ENCODE measurements at places on chromosomes 11 and 22.

DNA sequence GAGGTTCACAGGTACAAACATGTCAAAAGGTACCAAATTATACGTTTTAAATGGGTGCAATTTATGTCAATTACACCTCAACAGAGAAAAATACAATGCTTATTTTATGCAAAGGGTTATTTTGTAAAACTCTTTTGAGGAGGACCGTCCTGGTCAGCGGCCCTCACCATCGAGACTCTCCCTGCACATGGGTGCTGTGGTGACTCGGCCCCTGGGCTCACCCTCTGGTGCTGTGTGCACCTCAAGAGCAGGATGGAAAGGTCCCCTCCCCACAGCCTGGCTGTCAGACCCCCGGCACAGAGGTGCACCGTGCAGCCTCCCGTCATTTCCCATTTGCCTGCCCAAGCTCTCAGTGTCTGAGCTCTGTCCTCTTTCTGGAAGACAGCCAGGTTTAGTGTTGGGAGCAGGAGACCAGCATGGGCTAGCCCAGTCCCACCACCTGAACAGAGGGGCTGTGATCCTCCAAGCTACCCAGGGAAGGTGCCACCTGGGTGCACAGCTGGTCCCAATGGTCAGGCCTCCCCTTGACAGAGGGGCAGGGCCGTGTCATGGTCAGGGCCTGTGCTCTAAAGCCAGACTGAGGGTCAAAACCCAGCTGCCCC, 41.8 kb upstream of the PRODH start:
- H3K4me1 ChIP-seq = no peaks in the 10 kb centered on the region
- no peak for DNase-seq
- peaks cover 28% of the 10 kb centered on the region for H3K27me3 ChIP-seq
- H3K36me3 ChIP-seq = no peaks in the 10 kb centered on the region

- DNase-seq = no peak
- no peaks in the 10 kb centered on the region for H3K27me3 ChIP-seq
- H3K4me3 ChIP-seq = no peak overlapping the region
- peaks cover 3% of the 10 kb centered on the region for H3K36me3 ChIP-seq
- no peaks in the 10 kb centered on the region for H3K4me1 ChIP-seq
Observed at GRCh38 chr22:49097966-49098365, 729.7 kb downstream of the BRD1 start.

DNA sequence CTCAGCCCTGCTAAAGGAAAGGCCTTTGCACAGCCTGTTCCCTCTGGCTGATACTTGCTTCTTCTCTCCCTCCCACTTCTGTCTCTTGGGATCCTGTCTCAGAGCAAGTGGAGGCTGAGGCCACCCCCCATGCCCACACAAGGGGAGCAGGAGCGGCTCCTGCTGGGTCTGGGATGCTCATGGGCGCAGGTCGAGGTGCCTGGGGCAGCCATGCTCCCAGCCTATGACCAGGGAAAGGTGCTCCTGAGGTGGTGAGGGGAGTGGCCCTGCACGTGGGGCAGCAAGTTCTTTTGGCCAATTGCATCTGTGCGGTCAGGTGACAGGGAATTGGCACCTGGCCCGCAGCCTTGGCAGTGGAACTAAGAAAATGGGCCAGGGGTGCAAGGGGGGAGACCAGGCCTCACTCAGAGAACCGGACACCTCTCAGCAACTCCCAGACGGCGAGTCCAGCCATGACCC, 1.5 kb downstream of the MAPK11 start:
- H3K4me1 ChIP-seq = peaks cover 1% of the 10 kb centered on the region
- no peak overlapping the region for H3K27ac ChIP-seq
- no peak for DNase-seq
- H3K27me3 ChIP-seq = peaks cover 8% of the 10 kb centered on the region
- no peak overlapping the region for H3K4me3 ChIP-seq

- peak; percentile 95 for DNase-seq
- H3K27me3 ChIP-seq = peaks cover 16% of the 10 kb centered on the region
- H3K4me3 ChIP-seq = peak overlapping the region; percentile 71
- H3K36me3 ChIP-seq = peaks cover 36% of the 10 kb centered on the region
- H3K4me1 ChIP-seq = peaks cover 100% of the 10 kb centered on the region
- peak overlapping the region; percentile 90 for H3K27ac ChIP-seq
Observed at GRCh38 chr22:36365020-36365411, 22.8 kb downstream of the MYH9 start.

- peak overlapping the region; percentile 99 for H3K27ac ChIP-seq
- peaks cover 100% of the 10 kb centered on the region for H3K4me1 ChIP-seq
- H3K4me3 ChIP-seq = peak overlapping the region; percentile 85
- peaks cover 17% of the 10 kb centered on the region for H3K36me3 ChIP-seq
- DNase-seq = peak; percentile 92
Observed at GRCh38 chr11:86741839-86742805, 58.2 kb upstream of the PRSS23 start.

GRCh38 chr22:45890351-45890635, 86.7 kb downstream of the WNT7B start:
- H3K27ac ChIP-seq = no peak overlapping the region
- no peak for DNase-seq
- H3K4me1 ChIP-seq = no peaks in the 10 kb centered on the region
- H3K36me3 ChIP-seq = no peaks in the 10 kb centered on the region
- peaks cover 20% of the 10 kb centered on the region for H3K27me3 ChIP-seq

GRCh38 chr11:32071811-32072210, 19.1 kb upstream of the RCN1 start:
- peaks cover 25% of the 10 kb centered on the region for H3K27me3 ChIP-seq
- H3K4me1 ChIP-seq = peaks cover 11% of the 10 kb centered on the region
- 0 out of 2 replicates have a peak, but pooled peaks cover 8% of the 10 kb centered on the region for H3K36me3 ChIP-seq
- no peak overlapping the region for H3K4me3 ChIP-seq
- DNase-seq = peak; percentile 76

DNA sequence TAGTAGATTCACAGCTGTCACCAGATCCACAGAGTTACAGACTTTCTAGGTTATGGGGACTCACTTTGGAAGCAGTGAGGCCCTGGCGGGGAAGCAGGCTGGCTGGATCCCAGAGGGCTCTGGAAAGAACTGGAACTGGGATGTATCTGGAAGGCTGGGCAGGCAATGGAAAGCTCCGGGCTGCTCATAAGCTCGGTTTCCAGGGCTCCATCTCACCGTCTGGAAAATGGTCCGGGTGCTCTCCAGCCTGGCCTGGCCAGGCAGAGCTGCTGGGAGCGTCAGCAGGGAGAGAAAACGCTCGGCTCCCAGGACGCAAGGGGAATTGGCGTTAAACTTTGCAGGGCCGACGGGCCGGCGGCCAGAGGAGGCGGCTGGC, 335 bp upstream of the SEZ6L start:
- H3K4me1 ChIP-seq = no peaks in the 10 kb centered on the region
- peaks cover 7% of the 10 kb centered on the region for H3K27me3 ChIP-seq
- H3K36me3 ChIP-seq = no peaks in the 10 kb centered on the region
- no peak for DNase-seq
- H3K4me3 ChIP-seq = no peak overlapping the region
- H3K27ac ChIP-seq = no peak overlapping the region

DNA sequence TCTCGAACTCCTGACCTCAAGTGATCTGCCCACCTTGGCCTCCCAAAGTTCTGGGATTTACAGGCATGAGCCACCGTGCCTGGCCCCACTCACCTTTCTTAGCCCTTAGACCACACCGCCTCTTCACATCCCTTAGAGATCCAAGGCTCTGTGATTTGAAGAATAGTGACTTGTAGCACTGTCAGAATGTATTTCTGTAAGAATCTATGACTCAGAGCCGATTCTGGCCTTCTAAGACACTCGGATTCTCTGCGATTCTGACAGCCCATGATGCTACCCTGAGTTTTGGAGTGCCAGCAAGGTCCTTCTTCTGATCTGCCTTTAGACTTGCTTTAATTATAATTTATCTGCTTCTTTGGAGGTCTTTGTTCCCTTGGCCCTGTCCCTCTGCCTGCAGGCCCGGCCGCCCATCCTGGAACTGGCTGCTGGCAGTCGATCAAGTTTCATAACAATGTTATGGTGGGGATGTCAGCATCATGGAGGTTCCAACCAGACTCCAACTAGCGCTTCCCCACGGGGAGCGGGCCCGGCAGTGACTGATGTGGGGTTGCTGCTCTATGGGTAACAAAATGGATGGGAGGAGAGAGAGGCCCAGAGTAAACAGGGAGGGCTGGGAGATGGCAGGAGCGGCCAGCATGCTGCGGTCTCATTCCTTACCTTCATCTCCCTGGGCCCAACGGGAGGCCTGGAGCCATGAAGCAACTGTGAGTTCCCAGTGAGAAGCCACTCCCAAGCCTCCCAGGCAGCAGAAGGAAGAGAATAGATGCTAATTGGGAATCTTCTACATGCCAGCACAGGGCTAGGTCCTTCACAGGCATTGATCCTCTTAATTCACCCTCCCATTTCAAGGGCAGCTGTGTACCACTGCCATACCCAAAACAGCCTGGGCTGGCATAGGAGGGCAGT, 55.7 kb upstream of the RASD2 start:
- H3K36me3 ChIP-seq = no peaks in the 10 kb centered on the region
- no peak overlapping the region for H3K4me3 ChIP-seq
- H3K4me1 ChIP-seq = peaks cover 23% of the 10 kb centered on the region
- peaks cover 19% of the 10 kb centered on the region for H3K27me3 ChIP-seq
